Naive B cell (primary cell): ENCODE measurements at places on chromosomes 3 and 15. TPM values are rescaled to one million over a fixed set of nuclear protein-coding genes. Genes with fewer than 3 reads are reported as not detected.

PTPRG gene
- polyA plus RNA-seq = 0.05 TPM

SCAANT1 gene
- not detected for polyA plus RNA-seq

IQCH gene
- polyA plus RNA-seq = not detected

GPR176 gene
- not detected for polyA plus RNA-seq

SEC22C gene
- 31.1 TPM for polyA plus RNA-seq

GRCh38 chr3:68504201-68504600 lies 428.1 kb downstream of the TAFA4 start:
- no peak for DNase-seq

DNA sequence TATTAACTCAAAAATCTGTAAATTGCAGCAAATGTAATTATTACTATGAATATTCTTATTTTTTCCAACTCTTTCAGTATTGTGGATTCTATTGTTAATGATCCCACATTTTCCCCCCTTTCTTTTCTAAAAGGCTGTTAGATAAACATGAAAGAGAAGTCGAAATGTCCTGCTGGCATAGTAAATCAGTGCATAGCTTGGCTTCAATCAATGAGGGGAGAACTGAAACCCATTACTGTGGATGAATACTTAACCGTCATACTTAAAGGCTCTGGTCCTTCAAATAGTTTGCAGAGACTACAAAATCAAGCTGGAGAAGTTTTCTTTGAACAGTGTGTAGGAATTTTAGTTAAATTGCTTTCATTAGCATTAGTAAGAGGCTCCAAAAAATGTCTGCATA lies 667.9 kb downstream of the CADM2 start:
- no peak for DNase-seq

- DNase-seq = no peak
These were observed 423 bp upstream of the PHLDB2 start for GRCh38 chr3:111858642-111859041.

- no peak for DNase-seq
These were observed 118.2 kb upstream of the THBS1 start for GRCh38 chr15:39462691-39463090.

- no peak for DNase-seq
These were observed 238.6 kb upstream of the TPM1 start for GRCh38 chr15:62803856-62804400.

- DNase-seq = no peak
These were observed 497.7 kb upstream of the TBL1XR1 start for GRCh38 chr3:177694951-177695350.
